ENCODE measurements at places on chromosomes 2 and 18.
A peak's percentile ranks its signal among the peaks of the same experiment; 100 is the strongest.

DNA sequence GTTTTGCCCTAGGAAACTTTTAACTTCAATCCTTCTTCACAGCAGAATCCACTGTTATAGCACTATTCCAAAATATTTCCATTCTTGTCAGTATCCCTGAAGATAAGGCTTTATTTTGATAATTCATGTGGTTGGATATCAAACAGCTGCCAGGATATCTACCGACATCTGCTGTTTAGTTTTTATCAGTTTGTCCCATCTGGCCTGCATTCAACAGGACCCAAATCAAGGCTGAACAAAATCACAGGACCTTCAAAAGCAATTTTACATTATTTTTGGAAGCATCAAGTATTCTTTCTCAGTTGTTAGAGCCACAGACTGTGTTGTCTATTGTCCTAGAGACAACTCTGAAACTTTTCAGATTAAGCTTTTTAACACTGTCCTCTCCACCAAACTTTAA, 429.0 kb upstream of the PIK3C3 start:
- no peak overlapping the region for H3K4me3 ChIP-seq
- H3K27me3 ChIP-seq, result no peaks in the 10 kb centered on the region
- DNase-seq, result no peak

- H3K27me3 ChIP-seq, result no peaks in the 10 kb centered on the region
- no peak overlapping the region for H3K27ac ChIP-seq
- no peaks in the 10 kb centered on the region for H3K4me1 ChIP-seq
- H3K36me3 ChIP-seq, result no peaks in the 10 kb centered on the region
Observed at GRCh38 chr2:221671515-221671914, 99.4 kb upstream of the EPHA4 start.

GRCh38 chr2:191508738-191509137, 169.2 kb upstream of the NABP1 start:
- H3K36me3 ChIP-seq, result no peaks in the 10 kb centered on the region
- no peaks in the 10 kb centered on the region for H3K27me3 ChIP-seq
- no peaks in the 10 kb centered on the region for H3K4me1 ChIP-seq
- H3K4me3 ChIP-seq, result no peak overlapping the region
- H3K27ac ChIP-seq, result no peak overlapping the region

DNA sequence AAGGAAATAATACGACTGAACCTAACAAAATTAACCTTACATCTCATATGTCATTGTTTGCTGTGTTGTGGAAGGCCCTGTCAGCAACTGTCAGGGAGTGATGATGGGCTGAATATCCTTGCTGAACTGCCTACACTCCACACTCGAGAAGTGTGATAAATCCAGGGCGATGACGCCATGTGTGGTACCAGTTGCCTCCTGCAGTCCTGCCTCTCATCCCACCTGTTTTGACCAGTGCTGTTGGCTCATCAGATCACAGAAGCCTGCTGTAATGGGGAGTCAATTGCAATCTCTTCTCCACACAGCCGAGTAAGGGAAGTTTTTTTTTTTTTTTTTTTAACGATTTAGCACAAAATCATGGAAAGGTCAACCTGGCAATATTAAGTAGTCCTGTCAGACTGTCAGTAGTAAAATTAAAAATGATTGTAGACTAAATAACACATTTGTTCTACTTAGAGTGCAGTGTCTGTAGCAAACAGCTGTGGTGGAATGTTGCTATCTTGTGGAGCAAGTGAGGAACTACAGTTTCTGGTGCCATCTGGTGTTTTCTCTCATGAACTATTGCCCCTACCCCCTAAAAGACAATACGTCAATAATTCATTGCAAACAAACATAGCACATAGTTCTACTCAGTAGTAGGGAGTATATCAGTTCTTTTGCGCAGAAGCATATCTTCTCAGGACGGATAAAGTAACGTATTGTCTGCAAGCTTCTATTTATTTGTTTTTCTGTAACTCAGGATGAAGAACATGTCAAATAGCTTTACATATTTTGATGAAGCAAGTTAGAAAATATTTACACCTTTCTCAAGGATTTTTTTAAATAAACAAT, 347.6 kb downstream of the CTNNA2 start:
- H3K4me1 ChIP-seq, result no peaks in the 10 kb centered on the region
- no peak overlapping the region for H3K27ac ChIP-seq
- no peak overlapping the region for H3K4me3 ChIP-seq
- no peaks in the 10 kb centered on the region for H3K27me3 ChIP-seq
- no peak for DNase-seq
- no peaks in the 10 kb centered on the region for H3K36me3 ChIP-seq

GRCh38 chr2:54524226-54524991, 68.3 kb downstream of the SPTBN1 start:
- no peaks in the 10 kb centered on the region for H3K36me3 ChIP-seq
- H3K27me3 ChIP-seq, result no peaks in the 10 kb centered on the region
- no peak overlapping the region for H3K4me3 ChIP-seq
- peak; percentile 45 for DNase-seq
- peaks cover 15% of the 10 kb centered on the region for H3K4me1 ChIP-seq

- H3K27ac ChIP-seq, result no peak overlapping the region
- peaks cover 5% of the 10 kb centered on the region for H3K27me3 ChIP-seq
- no peak for DNase-seq
- no peaks in the 10 kb centered on the region for H3K4me1 ChIP-seq
- H3K4me3 ChIP-seq, result no peak overlapping the region
- no peaks in the 10 kb centered on the region for H3K36me3 ChIP-seq
Observed at GRCh38 chr2:181614874-181615638, 41.8 kb downstream of the CERKL start.

GRCh38 chr2:85598594-85599340, 3.2 kb downstream of the RNF181 start:
- H3K36me3 ChIP-seq, result no peaks in the 10 kb centered on the region
- H3K4me1 ChIP-seq, result peaks cover 9% of the 10 kb centered on the region
- H3K4me3 ChIP-seq, result no peak overlapping the region
- no peaks in the 10 kb centered on the region for H3K27me3 ChIP-seq
- no peak overlapping the region for H3K27ac ChIP-seq

GRCh38 chr18:58529714-58530354, 99.1 kb downstream of the ALPK2 start:
- DNase-seq, result no peak
- no peak overlapping the region for H3K4me3 ChIP-seq
- H3K36me3 ChIP-seq, result no peaks in the 10 kb centered on the region
- no peaks in the 10 kb centered on the region for H3K27me3 ChIP-seq

- no peak overlapping the region for H3K4me3 ChIP-seq
- no peaks in the 10 kb centered on the region for H3K27me3 ChIP-seq
- DNase-seq, result no peak
- H3K27ac ChIP-seq, result no peak overlapping the region
- no peaks in the 10 kb centered on the region for H3K4me1 ChIP-seq
- H3K36me3 ChIP-seq, result no peaks in the 10 kb centered on the region
Observed at GRCh38 chr2:236119476-236119875, 48.7 kb downstream of the GBX2 start.

- no peak overlapping the region for H3K27ac ChIP-seq
- DNase-seq, result no peak
Observed at GRCh38 chr2:13682540-13683272, 949.8 kb upstream of the LRATD1 start.

DNA sequence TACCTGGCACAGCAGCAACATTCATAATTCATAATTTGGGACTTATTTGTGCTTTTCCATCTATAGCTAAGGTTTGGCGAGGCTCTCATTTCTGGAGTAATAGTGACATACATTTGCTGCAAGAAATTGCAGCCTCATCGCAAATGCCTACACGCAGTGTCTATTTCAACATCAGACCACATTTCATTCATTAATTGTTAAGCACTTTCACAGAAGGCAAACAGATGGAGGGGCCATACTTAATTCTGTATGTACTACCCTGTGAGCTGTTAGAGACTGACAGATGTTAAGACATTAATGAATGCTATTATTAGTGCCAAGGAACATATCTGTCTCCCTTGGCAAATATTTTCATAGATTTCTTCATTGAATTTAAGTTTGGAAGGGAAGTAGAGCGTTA, 125.7 kb downstream of the UXS1 start:
- H3K27me3 ChIP-seq, result peaks cover 4% of the 10 kb centered on the region
- no peak overlapping the region for H3K4me3 ChIP-seq
- H3K36me3 ChIP-seq, result no peaks in the 10 kb centered on the region
- DNase-seq, result no peak

DNA sequence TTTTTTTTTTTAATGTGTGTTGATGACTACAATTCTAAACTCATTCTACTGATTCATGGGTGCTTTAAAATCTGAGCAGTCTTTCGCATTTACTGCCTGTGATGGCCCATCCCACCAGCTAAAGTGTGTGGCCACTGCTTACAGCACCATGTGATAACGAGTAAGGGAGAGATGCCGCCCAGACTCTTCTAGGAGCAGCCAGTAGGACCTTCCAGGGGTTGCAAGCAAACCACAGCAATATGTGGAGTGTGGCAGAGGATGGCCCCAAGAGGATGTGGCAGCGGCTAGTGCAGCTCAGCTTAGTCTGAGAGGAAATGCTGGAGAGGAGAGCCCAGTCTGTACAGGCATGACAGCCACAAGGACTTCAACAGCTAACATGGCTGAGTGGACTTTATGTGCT, 14.9 kb downstream of the IL1B start:
- H3K36me3 ChIP-seq, result no peaks in the 10 kb centered on the region
- no peak overlapping the region for H3K27ac ChIP-seq
- DNase-seq, result no peak
- H3K27me3 ChIP-seq, result no peaks in the 10 kb centered on the region
- peaks cover 15% of the 10 kb centered on the region for H3K4me1 ChIP-seq

GRCh38 chr2:101628030-101628392, 69.5 kb upstream of the MAP4K4 start:
- no peaks in the 10 kb centered on the region for H3K36me3 ChIP-seq
- peaks cover 12% of the 10 kb centered on the region for H3K4me1 ChIP-seq
- H3K27ac ChIP-seq, result no peak overlapping the region
- no peaks in the 10 kb centered on the region for H3K27me3 ChIP-seq

DNA sequence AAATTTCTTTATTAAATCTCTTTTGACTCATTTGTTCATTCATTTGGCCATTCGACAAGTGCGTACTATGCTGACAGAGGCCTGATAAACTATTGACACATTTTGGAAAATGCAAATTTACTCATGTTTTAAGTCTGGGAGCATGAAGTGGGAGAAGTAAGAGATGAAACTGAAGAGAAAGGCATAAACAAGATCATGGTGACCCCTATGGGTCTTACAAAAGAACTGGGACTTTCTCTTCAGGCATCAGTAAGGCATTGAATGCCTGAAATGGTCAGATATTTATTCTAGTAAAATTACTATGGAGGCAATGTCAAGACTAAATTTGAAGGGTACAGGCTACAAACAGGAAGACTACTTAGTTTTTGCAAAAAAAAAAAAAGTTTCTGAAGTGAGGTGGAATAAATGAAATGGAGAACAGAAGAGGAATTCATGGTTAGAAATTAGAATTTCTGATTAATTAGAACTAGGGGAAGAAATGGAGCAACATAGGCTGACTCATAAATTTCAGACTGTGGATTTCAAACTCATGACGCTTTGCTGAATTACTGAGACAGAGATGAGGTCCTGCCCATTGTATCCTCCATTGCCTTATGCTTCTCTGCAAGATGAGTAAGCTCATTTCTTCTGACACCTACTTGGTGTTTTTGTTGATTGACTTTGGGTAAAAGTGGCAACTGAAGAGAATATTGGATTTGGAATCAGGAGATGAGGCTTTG, 32.7 kb downstream of the VSNL1 start:
- H3K27ac ChIP-seq, result no peak overlapping the region
- no peaks in the 10 kb centered on the region for H3K27me3 ChIP-seq
- DNase-seq, result no peak
- no peaks in the 10 kb centered on the region for H3K36me3 ChIP-seq
- 0 out of 2 replicates have a peak, but pooled peaks cover 2% of the 10 kb centered on the region for H3K4me1 ChIP-seq
- no peak overlapping the region for H3K4me3 ChIP-seq

- peak within 1 kb of the TSS; percentile 86 for H3K27ac ChIP-seq
- peak; percentile 59 for DNase-seq
- no peaks in the 10 kb centered on the region for H3K36me3 ChIP-seq
- H3K4me3 ChIP-seq, result peak within 1 kb of the TSS; percentile 96
Observed at GRCh38 chr18:75210274-75211001, at the start of gene TSHZ1. TSHZ1 (plus strand) TSS chr18:75210797; CDS start chr18:75211877, 1,080 bp downstream.

DNA sequence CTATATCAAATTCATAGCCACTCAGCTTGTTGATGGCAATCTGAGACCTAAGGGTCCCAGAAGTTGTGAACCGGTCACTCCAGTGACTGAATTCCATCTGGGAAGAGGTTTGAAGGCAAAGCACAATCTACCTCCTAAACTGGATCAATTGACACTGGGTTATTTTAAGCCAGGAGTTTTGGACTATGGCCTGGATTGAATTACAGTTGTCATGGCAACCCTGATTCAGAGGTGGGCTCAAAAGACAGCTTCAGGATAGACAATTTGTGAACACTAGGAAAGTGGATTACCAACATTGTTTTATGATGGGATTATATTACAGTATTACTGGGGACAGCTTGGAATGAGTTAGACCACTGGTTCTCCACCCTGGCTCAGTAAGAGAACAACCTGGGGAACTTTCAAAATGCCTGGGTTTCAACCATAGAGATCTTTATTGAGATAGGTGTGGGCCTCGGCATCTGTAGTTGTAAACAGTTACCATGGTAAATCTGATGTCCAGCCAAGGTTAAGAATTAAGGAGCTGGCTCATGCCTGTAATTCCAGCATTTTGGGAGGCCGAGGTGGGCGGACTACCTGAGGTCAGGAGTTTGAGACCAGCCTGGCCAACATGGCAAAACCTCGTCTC, 58.8 kb downstream of the MFSD6 start:
- H3K4me1 ChIP-seq, result peaks cover 62% of the 10 kb centered on the region
- no peak overlapping the region for H3K4me3 ChIP-seq
- H3K27ac ChIP-seq, result peak overlapping the region; percentile 82
- H3K36me3 ChIP-seq, result peaks cover 5% of the 10 kb centered on the region

- H3K4me3 ChIP-seq, result no peak overlapping the region
- H3K36me3 ChIP-seq, result no peaks in the 10 kb centered on the region
- H3K27ac ChIP-seq, result no peak overlapping the region
- DNase-seq, result no peak
Observed at GRCh38 chr2:179037807-179038206, 12.1 kb downstream of the CCDC141 start.

DNA sequence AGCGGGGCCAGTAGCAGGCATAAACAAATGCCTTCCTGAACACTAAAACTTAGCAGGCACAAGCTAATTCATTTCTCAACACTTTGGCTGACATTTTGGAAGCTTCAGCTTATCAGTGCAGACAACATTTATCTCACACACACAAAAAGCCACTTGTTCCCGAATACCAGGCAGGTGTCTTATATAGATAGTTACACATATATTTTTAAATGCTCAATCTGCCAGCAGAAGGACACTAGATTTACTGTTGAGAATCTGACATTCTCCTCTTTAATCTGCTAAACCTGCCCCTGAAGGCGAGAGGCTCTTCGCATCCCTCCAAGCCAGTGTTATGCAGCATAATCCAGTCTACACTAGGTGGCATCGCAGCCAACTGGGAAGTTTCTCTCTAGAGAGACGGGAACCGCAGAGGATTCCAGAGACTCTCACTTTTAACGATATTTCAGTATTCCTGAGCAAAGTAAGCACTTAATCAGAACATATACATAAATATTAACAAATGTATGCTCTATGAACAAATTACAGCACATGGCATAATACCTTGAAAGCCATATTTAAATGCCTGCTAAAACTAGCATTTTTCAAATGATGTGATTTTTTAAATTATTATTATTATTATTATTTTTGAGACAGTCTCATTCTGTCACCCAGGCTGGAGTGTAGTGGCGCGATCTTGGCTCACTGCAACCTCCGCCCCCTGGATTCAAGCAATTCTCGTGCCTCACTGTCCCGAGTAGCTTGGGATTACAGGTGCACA, 90.2 kb upstream of the SCG2 start:
- no peak overlapping the region for H3K27ac ChIP-seq
- no peak overlapping the region for H3K4me3 ChIP-seq
- H3K4me1 ChIP-seq, result no peaks in the 10 kb centered on the region

GRCh38 chr2:20611077-20611843, 39.6 kb downstream of the HS1BP3 start:
- no peak overlapping the region for H3K27ac ChIP-seq
- H3K36me3 ChIP-seq, result no peaks in the 10 kb centered on the region
- no peaks in the 10 kb centered on the region for H3K4me1 ChIP-seq
- no peak overlapping the region for H3K4me3 ChIP-seq
- no peaks in the 10 kb centered on the region for H3K27me3 ChIP-seq
